ENCODE measurements at places on chromosomes 2 and 18. TPM values are rescaled to one million over a fixed set of nuclear protein-coding genes. Genes with fewer than 3 reads are reported as not detected.

Gene ALPI
- not detected for total RNA-seq

DNA sequence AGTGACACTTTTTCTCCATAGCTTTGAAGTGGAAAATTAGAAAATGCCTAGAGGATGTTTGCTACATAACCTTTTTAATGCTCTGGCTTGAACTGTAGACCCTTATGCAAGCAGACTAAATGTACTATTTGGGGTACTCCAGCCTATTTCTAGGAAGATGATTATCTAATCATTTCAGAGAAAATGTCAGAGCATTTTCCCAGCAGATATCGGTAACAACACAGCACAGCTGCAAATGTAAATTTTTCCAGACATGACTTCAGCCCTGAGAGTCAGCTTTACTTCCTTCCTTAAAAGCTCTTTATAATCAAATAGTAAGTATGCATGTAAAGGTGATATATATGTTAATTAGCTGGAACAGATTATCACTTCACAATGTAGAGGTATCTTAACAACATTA lies 1647.1 kb downstream of the SUCLG1 start:
- no peak overlapping the region for H3K27ac ChIP-seq
- H3K36me3 ChIP-seq = no peaks in the 10 kb centered on the region
- no peak overlapping the region for H3K4me3 ChIP-seq
- H3K27me3 ChIP-seq = no peaks in the 10 kb centered on the region

GRCh38 chr2:223297788-223298187 lies 245.8 kb downstream of the KCNE4 start:
- H3K27me3 ChIP-seq = no peaks in the 10 kb centered on the region
- no peaks in the 10 kb centered on the region for H3K36me3 ChIP-seq
- no peak overlapping the region for H3K4me3 ChIP-seq
- no peak overlapping the region for H3K27ac ChIP-seq
- no peaks in the 10 kb centered on the region for H3K4me1 ChIP-seq

GRCh38 chr2:242098445-242099128 lies 229.1 kb downstream of the RTP5 start:
- no peaks in the 10 kb centered on the region for H3K4me1 ChIP-seq
- no peak overlapping the region for H3K4me3 ChIP-seq
- H3K27ac ChIP-seq = no peak overlapping the region

GRCh38 chr2:157036726-157037125 lies 220.8 kb upstream of the GALNT5 start:
- DNase-seq = peak; percentile 26
- no peak overlapping the region for H3K4me3 ChIP-seq
- H3K36me3 ChIP-seq = no peaks in the 10 kb centered on the region
- peaks cover 3% of the 10 kb centered on the region for H3K4me1 ChIP-seq

Gene CABYR
- total RNA-seq = 7.8 TPM

DNA sequence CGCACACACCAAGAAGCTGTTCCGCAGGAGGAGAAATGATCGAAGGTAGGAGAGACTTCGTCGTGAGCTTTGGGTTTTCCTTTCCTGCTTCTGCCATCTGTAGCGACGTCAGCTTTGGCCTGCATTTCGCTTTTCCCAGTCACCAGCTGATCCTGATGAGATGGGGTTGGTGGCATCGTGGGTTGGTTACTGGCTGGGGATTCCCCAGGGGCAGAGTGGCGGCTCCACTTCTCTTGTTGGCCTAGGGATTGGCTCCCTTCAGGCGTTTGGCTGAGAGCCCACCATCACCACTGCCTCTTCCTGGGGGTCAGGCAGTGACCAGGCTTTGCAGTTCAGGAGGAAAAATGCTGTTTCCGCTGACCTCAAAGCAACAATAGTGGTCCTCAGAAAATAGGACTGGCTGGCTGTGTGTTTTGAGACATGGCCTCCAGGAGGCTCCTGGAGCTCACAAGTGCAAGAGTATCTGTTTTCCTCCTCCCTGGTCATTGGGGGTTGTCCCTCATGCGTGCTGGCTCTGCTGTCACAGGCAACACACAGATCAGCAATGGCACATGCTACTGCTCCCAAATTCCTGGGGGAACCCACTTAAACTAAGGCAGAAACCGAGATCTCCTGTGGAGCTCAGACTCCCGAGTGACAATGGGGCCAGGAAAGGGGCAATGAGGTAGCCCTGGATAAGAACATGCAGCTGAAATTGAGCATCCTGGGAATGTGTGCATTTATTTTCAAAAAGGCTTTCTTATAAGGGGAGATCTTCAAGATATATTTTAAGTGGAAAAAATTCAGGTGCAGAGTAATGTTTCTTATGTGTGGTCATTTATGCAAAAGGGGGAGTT lies 173.0 kb downstream of the CTIF start:
- H3K27ac ChIP-seq = no peak overlapping the region
- H3K4me1 ChIP-seq = peaks cover 7% of the 10 kb centered on the region
- no peak for DNase-seq
- H3K4me3 ChIP-seq = no peak overlapping the region
- no peaks in the 10 kb centered on the region for H3K27me3 ChIP-seq
- no peaks in the 10 kb centered on the region for H3K36me3 ChIP-seq

GRCh38 chr2:102667072-102667471 lies 47.7 kb downstream of the SLC9A2 start:
- H3K27me3 ChIP-seq = no peaks in the 10 kb centered on the region
- H3K4me3 ChIP-seq = no peak overlapping the region
- no peaks in the 10 kb centered on the region for H3K4me1 ChIP-seq
- H3K36me3 ChIP-seq = no peaks in the 10 kb centered on the region
- DNase-seq = no peak
- no peak overlapping the region for H3K27ac ChIP-seq

Gene FBXO11
- total RNA-seq = 70.8 TPM
